Kasumi-1 (cell line): ENCODE measurements at places on chromosomes 2 and 18.

DNA sequence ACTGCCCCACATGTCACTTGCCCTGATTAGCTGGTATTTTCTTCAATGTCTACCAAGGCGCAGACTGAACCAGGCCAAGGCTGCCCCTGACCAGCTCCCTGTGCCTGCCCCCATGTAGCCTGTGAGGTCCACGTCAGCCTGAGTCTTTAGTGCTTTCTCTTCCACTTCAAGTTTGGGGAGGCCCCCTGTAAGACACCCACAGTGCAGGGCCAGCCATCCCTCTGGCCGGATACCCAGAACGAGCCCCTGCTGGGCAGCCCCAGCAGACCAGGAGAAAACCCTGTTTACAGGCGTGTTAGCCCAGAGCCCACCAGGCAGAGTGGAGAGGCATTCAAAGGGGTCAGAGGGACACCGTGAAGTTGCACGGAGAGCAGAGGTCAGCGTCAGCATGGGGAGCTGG, 92.4 kb downstream of the TFCP2L1 start:
- DNase-seq = no peak

DNA sequence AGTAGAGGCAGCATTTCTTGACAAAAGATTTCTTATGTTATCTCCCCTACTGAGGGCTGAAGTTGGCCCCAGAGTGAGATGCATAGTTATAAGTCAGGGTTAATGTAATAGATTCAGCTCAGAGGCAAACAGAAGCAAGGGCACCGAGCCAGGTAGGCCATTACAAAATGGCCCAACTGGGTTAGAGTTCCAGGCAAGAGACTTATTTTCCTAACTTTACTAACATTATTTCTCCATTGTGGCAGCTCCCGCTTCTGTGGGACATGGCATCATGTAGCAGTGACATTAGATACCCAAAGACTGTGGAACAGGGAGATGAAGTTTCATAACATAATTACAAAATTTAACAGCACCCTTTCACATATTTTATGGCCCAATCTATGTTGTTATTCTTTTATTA, 27.1 kb downstream of the TSPYL6 start:
- no peak for DNase-seq

DNA sequence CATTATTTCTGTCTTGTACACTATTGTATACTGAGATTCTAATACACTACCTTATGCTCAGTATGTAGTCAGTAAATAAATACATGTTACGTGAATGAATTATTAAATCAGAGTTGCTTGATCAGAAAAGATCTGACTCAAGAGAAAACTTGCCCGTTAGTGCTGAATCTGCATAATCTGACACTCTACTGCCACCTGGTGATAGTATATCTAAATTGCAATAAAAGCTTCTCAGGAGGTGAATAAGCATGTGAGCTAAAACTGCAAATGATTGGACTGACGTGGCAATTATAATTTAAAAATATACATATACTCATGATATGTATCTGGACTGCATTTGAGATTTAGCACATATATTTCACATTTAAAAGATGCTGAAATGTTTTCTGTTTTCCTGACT, 70.4 kb downstream of the KIAA1328 start:
- DNase-seq = peak; percentile 67

GRCh38 chr18:9989481-9989880, 75.7 kb downstream of the VAPA start:
- DNase-seq = peak; percentile 57

- no peak for DNase-seq
Measured at GRCh38 chr2:188196343-188197008, 95.2 kb upstream of the GULP1 start.
